ENCODE measurements at places on chromosomes 12 and 14.

- DNase-seq: peak; percentile 8
These were observed at the start of gene PRICKLE1 for GRCh38 chr12:42589465-42590329. TSS of gene PRICKLE1 (minus strand) at chr12:42589746. CDS start at chr12:42472516, 117,230 bp downstream.

GRCh38 chr12:43482311-43483085, 69.5 kb downstream of the ADAMTS20 start:
- DNase-seq: no peak

DNA sequence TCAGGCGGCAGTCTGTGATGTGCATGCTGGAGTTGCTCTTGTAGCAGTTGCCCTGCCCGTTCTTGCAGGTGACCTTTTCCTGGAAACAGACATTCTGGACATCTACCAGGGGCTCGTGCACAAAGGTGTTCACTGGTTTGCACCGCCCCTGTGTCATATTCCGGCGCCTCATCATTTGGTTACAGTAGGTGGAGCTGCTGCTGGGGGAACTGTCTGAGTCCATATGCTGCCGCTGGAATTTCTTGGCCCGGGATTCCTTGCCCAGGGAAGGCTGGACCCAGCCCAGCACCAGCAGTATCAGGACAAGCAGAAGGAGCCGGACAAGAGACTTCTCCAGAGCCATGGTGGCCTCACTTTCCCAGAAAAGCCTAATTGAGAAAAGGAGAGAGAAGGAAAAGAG, 918 bp downstream of the RNASE1 start:
- no peak for DNase-seq

- no peak for DNase-seq
These were observed 327.5 kb upstream of the PDE3A start for GRCh38 chr12:20040831-20041230.

DNA sequence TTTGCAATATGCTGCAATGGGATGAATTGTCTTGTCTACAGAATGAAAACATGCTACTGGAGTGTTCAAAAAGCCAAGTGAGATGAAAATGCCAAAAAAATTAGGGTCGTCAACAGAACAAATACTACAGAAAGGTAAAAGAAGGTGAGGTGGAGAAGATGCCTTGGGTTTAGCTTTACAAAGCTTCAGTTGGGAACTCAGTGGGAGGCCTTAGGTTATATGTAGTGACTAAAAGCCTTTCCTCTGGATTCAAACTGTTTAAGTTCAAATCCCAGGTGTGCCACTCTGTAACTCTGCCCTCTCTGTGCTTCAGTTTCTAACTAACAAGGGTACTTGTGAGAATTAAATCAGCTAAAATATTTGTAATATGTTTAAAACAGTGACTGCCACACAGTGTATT, 84.9 kb upstream of the PDE3A start:
- DNase-seq: no peak

- DNase-seq: no peak
These were observed 6.2 kb downstream of the PGF start for GRCh38 chr14:74949191-74949601.

GRCh38 chr12:104352106-104352713, 48.7 kb downstream of the EID3 start:
- DNase-seq: no peak

GRCh38 chr12:49511410-49511809, 27.4 kb upstream of the KCNH3 start:
- no peak for DNase-seq

DNA sequence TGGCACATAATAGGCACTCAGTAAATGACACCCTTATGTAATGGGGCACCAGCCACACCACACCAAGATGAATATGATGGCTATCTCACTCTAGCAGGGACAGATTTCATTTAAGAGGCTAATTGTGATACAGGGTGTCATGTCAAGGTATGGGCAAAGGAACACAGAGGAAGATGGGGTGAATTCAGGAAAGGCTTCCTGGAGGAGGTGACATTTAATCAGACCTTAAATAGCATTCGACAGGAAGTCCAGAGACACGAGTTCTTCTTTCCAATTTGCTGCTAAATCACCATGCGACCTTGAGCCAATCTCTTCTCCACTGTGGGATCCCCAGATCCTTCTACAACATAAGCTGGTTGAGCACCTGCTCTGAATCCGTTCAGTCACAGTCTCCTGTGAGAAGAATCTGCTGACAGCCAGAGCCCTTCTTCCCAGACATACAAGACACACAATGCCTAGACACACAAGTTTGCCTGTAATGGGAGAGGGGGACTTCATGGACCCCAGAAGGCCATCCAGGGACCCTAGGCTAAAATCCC, 1.5 kb upstream of the DTX1 start:
- DNase-seq: no peak

- no peak for DNase-seq
These were observed 43.9 kb downstream of the NINJ2 start for GRCh38 chr12:619346-619745.

GRCh38 chr12:20469756-20470155, 101.4 kb downstream of the PDE3A start:
- no peak for DNase-seq

- no peak for DNase-seq
These were observed 162.9 kb downstream of the KSR2 start for GRCh38 chr12:117805865-117806264.

- DNase-seq: no peak
These were observed 785 bp downstream of the MLEC start for GRCh38 chr12:120687578-120688289.

- no peak for DNase-seq
These were observed 1426.9 kb downstream of the AACS start for GRCh38 chr12:126492181-126492580.

- DNase-seq: no peak
These were observed 3.9 kb upstream of the TM7SF3 start for GRCh38 chr12:27018037-27018436.

DNA sequence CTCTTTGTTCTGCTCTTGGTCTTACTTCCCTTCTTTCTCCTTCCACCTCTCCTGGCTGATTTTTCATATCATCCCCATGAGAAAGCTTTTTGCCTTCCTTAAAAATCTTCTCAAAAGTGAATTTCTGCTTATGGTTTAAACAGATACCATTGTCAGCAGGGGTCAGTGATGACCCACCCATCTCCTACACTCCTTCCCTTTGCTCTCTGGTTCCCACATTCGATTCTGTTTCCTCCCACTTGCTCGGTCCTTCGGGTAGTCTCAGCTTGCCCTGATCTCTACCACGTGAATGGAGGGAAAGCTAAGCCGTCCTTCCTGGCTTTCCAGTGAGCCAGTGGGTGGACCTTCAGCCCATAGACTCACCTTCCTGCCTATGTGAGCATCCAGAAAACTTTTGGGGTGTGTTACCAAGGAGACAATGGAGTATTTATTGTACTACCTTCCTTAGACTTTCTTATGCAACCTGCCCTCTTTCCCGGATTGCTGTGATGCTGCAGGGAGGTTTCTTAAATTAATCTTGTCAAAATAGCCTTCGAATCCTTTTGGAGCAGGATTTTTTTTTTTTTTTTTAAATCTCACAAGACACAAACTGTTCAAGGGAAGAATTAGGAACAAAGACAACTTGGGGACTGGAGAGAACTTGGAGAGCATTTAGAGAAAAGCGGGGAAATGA, 306.3 kb downstream of the CACNA1C start:
- no peak for DNase-seq

DNA sequence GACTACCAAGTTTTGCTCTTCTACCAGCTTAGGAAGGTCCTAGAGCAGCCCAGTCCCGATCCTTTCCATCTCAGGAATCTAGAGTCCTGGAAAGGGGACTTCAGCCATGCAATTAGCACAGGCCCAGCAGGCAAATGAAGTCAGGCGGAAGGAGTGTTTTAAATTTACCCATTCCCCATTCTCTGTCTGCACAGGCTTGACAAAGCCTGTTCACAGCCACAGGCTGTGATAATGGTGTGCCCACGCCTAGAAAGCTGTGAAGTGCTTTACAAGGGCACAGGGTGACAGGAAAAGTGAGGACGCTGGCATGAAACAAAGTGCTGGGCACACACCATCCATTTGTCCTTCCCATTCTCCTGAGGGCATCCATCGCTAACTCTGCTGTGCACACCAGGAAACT, 79.0 kb downstream of the PITPNM2 start:
- DNase-seq: no peak

- DNase-seq: no peak
These were observed 104.4 kb downstream of the ETV6 start for GRCh38 chr12:11753826-11754225.

DNA sequence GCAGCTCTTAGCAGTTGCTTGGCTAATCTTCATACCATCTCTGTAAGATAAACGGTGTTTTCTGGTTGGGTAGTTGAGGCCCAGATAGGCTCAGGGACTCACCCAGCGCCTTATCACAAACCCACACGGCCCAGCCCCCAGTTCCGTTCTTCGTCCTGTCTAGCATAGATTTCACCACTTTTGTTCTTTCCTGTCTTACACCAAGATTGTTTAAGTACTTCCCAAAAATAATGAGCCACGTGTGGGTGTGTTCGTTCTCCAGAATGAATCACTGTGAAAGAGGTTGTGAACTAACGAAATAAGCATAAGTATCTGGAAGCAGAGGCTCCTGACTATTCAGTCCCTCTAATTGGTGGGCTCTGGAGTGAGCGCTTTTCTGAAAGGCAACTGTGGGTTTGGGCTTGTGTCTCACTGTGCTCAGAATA, 21.4 kb downstream of the ACVR1B start:
- no peak for DNase-seq

DNA sequence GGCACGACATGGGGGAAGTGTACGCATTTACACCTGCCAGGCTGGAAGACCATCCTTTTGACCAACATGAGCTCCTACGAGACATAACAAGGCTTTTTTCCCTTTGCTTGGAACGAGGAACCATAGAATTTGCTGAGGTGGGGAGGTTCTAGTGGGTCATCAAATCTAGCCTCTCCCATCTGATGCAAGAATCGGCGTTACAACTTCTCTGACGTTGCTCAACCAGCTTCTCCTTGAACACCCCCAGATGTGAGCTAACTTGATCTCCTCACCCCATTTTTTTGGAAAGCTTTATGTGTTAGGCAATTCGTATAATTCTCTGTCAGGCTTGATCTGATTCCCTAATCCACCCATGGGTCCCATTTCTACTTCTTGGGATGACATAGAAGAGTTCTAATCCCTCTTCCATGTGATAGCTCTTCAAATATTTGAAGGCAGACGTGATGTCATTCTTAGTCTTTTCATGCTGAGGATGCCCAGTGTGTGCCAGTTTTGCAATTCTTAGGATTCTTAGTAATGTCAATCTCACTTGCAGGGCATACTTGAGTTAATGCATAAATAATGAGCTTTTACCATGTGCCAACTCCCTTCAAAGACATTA, 163.6 kb upstream of the PARP11 start:
- no peak for DNase-seq

GRCh38 chr12:43816168-43816567, 10.1 kb upstream of the TWF1 start:
- no peak for DNase-seq

DNA sequence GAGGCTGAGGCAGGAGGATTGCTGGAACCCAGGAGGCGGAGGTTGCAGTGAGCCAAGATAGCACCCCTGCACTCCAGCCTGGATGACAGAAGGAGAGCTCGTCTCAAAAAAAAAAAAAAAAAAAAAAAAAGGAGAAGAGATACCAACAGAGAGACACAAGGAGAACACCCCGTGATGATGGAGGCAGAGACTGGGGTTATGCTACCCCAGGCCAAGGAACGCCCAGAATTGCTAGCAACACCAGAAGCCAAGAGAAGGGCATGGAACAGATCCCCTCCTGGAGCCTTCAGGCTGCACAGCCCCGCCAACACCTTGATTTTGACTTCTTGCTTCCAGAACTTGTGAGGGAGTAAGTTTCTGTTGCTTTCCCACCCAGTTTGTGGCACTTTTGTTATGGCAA, 148.0 kb upstream of the FOXN3 start:
- DNase-seq: no peak

DNA sequence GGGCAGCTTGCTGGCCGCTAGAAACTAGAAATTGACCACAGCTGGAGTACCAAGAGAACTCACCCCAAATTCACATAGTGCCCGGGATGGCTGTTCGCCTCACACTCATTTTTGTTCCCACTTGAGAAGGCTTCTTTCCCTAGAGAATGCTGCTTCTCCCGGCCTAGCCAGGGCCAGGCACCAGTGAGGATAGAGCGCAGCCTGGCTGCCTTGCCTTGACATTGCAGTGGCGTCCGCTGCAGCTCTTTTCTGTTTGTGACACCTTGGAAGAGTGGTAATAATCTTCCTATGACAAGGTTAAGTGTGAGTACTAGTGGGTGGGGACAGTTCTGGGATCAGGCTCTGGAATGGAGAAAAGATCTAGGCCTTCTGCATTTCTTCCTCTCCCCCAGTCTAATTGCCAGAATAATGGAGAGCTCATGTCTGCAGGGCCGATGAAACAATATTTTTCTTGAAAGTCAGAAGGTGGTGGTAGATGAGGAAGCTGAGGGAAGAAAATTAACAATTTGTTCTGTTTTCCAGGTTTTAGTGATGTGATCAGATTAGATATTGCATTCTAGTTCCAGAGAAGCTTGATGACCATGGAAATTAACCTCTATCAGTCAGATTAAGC, 3.7 kb downstream of the TMEM253 start:
- DNase-seq: peak; percentile 34

DNA sequence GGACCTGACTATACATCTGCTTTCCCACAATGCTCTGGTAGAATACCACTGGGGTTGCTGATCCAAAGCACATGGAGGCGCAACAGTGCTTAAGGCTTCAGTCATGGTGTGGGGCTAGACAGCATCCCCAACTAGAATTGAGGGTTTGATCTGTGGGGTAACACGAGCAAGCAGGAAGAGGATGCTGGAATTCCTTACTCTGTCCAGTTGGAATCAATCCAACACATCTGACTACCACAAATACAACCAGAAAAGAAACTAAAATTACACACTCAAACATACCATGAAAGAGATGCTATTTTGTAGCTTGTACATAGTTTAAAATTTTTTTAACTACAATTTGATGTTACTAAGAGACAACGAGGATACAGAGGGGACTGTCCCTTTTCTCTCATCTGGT, 40.4 kb upstream of the GTF2A1 start:
- DNase-seq: no peak

DNA sequence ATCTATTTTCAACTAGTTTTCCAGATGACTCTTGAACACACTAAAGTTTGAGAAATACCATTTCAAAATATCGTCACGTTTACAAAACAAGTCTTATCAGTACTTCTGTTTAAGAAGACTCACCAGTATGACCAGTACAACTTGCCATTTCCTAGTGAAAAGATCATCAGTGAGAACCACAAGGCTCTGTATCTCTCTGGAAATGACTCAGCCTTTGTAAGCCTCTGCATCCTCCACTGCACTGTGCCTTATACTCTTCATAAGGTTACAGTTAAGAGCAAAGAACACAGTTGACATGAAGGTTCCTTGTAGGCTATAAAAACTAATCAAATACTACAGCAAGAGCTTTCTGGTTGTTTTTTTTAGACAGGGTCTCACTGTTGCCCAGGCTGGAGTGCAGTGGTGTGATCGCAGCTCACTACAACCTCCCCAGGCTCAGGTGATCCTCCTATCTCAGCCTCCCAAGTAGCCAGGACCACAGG, 5.7 kb upstream of the VTI1B start:
- no peak for DNase-seq

GRCh38 chr14:95832012-95832411, 44.6 kb upstream of the TUNAR start:
- no peak for DNase-seq

GRCh38 chr14:69317780-69318179, 57.8 kb downstream of the GALNT16 start:
- no peak for DNase-seq

GRCh38 chr12:81209012-81209411, 131.1 kb downstream of the ACSS3 start:
- no peak for DNase-seq

- DNase-seq: no peak
These were observed 265.6 kb upstream of the SFSWAP start for GRCh38 chr12:131445184-131445774.
